ENCODE measurements at places on chromosomes 11 and 22. TPM values are rescaled to one million over a fixed set of nuclear protein-coding genes. Genes with fewer than 3 reads are reported as not detected.

DNA sequence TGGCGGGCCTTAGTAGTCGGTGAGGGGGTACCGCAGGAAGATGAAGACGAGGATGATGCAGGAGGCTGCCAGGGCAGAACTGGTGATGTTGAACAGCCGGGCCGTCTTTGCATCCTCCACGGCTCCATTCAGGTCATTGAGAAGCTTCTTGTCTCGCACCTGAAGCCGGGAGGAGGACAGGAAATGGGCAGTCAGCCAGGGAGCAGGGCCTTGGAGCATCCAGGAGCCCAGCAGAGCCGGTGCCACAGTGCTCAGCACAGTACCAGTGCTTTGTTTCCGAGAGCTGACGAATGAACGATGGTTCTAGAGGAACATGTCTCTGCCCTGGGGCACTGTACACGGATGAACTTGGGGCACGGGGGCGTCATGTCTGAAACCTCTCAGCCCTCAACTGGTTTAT lies 15.1 kb downstream of the IFITM10 start:
- H3K4me3 ChIP-seq = no peak overlapping the region
- no peaks in the 10 kb centered on the region for H3K4me1 ChIP-seq
- peaks cover 89% of the 10 kb centered on the region for H3K27me3 ChIP-seq
- DNase-seq = no peak
- no peak overlapping the region for H3K27ac ChIP-seq

GRCh38 chr22:23763579-23763945 lies 772 bp downstream of the C22orf15 start:
- H3K4me3 ChIP-seq = peak overlapping the region; percentile 36
- H3K4me1 ChIP-seq = peaks cover 5% of the 10 kb centered on the region
- no peaks in the 10 kb centered on the region for H3K36me3 ChIP-seq
- H3K27me3 ChIP-seq = no peaks in the 10 kb centered on the region
- no peak overlapping the region for H3K27ac ChIP-seq

MYOD1 gene
- not detected for total RNA-seq

- H3K27me3 ChIP-seq = no peaks in the 10 kb centered on the region
- no peak for DNase-seq
- H3K27ac ChIP-seq = no peak overlapping the region
Observed at GRCh38 chr11:20397281-20397680, 9.8 kb downstream of the PRMT3 start.

SESN3 gene
- total RNA-seq = 80.7 TPM

- no peaks in the 10 kb centered on the region for H3K36me3 ChIP-seq
- DNase-seq = no peak
- peaks cover 15% of the 10 kb centered on the region for H3K4me1 ChIP-seq
- H3K4me3 ChIP-seq = no peak overlapping the region
Observed at GRCh38 chr11:34583818-34584217, 37.1 kb upstream of the EHF start.

OR52B2 gene
- 0.34 TPM for total RNA-seq

DNA sequence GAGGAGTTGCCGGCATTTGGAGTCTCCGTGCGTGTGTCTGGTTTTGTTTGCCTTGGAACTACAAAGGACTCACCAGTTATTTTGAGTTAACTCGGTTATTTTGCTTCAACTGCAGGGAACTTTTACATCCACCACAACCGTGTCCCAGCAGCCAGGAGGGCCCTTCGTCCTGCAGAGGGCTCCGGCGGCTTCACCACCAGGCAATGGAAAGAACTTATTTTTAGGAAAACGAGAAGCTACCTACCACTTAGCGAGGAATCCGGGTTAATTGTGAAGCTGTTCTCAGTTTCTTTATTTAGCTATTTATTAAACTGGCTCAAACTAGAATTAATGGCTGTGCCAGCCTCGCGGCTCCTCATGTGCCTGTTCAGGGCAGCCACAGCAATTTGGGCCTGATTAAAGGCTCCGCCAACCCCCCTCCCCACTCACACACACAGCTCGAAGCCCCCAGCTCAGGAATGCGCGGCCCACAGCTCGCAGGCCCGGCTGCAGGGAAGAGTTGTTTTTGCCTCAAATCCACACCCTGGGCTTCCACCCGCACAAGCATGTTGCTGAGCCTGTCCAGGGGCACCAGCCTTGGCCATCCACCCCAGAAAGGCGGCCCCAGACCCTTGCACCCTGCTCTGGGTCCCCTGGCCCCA lies 55.9 kb upstream of the FGF3 start:
- DNase-seq = no peak
- H3K27me3 ChIP-seq = no peaks in the 10 kb centered on the region
- no peaks in the 10 kb centered on the region for H3K4me1 ChIP-seq
- no peaks in the 10 kb centered on the region for H3K36me3 ChIP-seq
- H3K27ac ChIP-seq = no peak overlapping the region

DNA sequence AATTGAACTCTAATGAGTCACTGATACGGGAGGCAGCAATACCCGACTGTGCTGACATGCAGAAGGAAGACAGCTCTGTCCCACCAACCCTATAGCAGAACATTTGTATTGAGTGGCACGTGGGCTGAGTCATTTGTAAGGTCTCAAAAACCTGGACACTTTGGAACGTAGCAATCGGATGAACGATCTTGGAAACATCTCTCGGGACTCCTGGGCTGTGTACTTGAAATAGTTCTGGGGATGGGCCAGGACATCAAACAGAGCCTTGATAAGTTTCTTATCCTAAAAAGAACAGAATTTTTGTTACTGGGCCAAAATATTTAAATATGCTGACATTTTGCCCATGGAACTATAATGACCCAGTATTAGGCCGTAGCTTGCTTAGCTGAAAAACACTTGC lies 17.1 kb upstream of the NRIP3 start:
- H3K27me3 ChIP-seq = no peaks in the 10 kb centered on the region
- H3K4me1 ChIP-seq = peaks cover 24% of the 10 kb centered on the region
- no peaks in the 10 kb centered on the region for H3K36me3 ChIP-seq
- DNase-seq = no peak
- H3K27ac ChIP-seq = no peak overlapping the region

DNA sequence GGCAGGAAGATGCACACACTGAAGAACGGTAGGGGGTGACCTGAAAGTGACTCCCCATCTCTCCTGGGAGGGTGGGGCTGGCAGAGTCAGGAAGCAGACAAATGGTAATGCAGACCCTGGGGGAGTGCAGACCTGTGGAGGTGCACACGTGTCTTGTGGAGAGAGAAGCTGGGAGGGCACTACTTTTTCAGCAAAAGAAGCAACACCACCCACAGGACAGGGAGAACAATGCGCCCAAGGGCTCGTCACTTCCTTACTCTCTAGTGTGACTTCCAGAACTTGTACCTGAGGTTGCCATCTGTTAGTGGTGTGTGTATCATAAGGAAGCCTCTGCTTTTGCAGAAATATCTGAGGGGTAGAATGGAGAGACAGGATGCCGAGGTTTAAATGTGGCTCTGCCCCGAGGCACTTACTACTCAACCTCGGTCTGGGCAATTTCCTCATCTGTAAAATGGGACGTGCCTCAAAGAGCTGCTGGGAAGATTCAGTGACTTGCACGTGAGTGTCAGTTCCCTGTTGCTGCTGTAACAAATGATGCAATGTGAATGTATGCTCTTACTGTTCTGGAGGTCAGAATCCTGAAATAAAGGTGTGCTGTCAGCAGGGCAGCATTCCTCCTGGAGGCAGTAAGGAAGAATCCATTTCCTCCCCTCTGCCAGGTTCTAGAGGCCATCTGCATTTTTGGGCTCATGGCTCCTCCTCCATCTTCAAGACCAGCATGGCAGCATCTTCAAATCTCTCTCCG lies 323.4 kb downstream of the SHANK2 start:
- no peaks in the 10 kb centered on the region for H3K36me3 ChIP-seq
- no peak overlapping the region for H3K4me3 ChIP-seq
- H3K27me3 ChIP-seq = peaks cover 3% of the 10 kb centered on the region
- no peak overlapping the region for H3K27ac ChIP-seq
- no peak for DNase-seq

DNA sequence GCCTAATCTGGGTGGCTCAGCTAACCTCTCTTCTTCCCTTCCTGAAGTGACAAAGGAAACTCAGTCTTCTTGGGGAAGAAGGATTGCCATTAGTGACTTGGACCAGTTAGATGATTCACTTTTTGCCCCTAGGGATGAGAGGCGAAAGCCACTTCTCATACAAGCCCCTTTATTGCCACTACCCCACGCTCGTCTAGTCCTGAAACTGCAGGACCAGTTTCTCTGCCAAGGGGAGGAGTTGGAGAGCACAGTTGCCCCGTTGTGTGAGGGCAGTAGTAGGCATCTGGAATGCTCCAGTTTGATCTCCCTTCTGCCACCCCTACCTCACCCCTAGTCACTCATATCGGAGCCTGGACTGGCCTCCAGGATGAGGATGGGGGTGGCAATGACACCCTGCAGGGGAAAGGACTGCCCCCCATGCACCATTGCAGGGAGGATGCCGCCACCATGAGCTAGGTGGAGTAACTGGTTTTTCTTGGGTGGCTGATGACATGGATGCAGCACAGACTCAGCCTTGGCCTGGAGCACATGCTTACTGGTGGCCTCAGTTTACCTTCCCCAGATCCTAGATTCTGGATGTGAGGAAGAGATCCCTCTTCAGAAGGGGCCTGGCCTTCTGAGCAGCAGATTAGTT lies 14.2 kb upstream of the UVRAG start:
- no peaks in the 10 kb centered on the region for H3K4me1 ChIP-seq
- peaks cover 30% of the 10 kb centered on the region for H3K36me3 ChIP-seq
- H3K27me3 ChIP-seq = no peaks in the 10 kb centered on the region
- no peak for DNase-seq
- no peak overlapping the region for H3K27ac ChIP-seq

ART1 gene
- not detected for total RNA-seq

DNA sequence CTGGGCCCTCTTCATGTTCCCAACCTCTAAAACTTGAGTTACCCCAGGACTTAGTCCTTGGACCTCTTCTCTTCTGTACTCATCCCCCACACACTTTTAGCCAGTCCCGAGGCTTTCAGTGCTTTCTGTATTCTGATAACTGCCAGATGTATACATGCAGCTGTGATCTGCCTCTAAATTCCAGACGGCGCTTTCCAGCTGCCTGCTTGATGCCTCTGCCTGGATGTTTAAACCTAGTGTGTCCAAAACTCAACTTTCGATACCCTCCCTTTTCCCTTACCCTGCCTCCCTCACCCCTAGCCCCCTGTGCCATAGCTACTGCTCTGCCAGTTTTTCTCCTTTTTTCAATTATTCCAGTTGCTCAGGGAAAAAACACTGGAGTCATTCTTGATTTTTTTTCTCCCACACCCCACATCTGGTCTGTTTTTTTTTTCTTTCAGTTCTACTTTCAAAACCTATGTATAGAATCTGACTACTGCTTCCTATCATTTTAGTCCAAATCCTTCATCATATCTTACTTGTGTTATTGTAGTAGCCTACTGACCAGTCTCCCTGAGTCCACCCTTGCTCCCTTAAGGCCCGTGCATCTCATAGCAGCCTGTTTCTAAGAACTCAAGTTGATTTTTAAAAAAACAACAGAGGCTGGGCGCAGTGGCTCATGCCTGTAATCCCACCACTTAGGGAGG lies 32.9 kb upstream of the TECTA start:
- no peak overlapping the region for H3K4me3 ChIP-seq
- H3K27ac ChIP-seq = no peak overlapping the region
- no peak for DNase-seq
- H3K4me1 ChIP-seq = no peaks in the 10 kb centered on the region
- H3K36me3 ChIP-seq = peaks cover 24% of the 10 kb centered on the region

DNA sequence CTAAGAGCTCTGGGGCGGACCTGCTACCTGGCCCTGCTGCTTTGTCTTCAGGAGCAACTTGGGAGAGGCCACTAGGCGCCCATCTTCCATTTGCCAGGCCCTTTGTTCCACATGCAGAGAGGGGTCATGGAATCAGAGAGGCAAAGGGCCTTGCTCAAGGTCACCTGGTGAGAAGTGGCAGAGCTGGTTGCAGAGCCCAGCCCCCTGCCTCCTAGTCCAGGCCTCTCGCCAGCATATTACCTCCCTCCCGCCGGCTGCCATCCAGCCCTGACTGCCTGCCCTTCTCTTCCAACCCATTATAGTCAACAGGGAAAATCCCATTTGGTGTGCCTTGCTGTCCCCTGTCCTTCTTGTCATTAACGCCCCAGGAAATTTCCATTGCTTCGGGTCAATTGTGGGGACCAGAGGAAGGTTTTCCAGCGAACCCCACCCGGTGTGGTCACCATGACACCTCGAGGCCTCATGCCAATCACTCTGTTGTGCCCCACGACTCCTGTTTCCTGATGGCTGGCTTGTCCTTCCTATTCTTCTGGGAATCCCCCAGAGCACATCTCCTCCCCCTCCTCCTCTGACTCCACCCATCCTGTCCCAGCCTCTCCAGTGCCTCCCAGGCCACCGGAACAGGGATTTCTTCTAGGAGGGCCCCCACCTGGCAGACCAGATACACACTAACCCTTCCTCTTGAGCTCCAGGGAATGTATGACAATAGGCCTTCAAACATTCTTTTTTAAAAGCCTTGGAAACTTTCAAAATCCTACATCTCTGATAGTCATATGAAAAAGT lies 77.0 kb downstream of the NECTIN1 start:
- no peaks in the 10 kb centered on the region for H3K36me3 ChIP-seq
- H3K27ac ChIP-seq = no peak overlapping the region
- peaks cover 7% of the 10 kb centered on the region for H3K27me3 ChIP-seq
- H3K4me1 ChIP-seq = no peaks in the 10 kb centered on the region
- DNase-seq = no peak

TMPRSS13 gene
- total RNA-seq = 4.6 TPM

MMP27 gene
- not detected for total RNA-seq

MPPED2 gene
- 0.26 TPM for total RNA-seq

DNA sequence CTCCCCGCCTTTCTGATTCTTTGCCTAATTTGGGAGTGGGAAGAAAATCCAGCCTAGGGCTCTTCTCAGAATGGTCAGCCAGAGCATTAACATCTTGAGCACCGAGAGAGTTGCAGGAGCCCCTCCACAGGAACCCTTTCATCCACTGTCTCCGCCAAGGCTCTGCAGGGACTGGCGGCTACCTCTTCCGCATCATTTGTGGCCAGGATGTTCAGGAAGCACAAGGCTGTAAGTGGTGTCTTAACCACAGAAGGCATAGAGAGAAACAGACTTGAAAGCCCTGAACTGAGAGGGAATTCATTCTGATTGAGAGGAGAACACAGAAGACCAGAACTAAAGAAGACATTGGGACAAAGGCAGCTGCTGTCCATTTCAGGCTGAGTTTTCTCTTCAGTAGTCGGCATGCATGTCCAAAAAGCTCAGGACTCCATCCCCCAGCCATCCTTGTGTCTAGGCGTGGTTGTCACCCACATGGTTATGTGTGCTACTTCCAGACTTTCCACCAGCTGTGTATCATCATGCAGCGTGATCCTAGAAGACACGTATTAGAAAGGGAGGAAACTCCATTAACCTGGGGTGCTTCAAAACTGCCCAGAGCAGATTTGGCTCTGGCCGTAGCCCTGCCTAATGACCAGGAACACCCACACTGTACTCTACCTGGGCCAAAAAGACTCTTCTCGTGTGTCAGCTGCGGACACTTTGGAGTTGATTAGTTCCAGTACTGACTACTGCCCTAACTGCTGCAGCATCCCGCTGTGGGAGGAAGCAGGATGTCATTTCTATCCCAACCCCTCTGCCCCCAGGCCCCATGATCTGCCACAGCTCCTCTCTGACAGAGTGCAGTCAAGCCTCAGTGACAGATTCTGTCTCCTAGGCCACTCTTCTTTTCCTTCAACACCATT lies 725.1 kb downstream of the NTM start:
- H3K4me3 ChIP-seq = no peak overlapping the region
- H3K4me1 ChIP-seq = no peaks in the 10 kb centered on the region
- DNase-seq = no peak
- no peak overlapping the region for H3K27ac ChIP-seq
